ENCODE measurements at places on chromosomes 11 and 22. TPM values are rescaled to one million over a fixed set of nuclear protein-coding genes. Genes with fewer than 3 reads are reported as not detected.

Gene GLYAT
- total RNA-seq = not detected

Gene TMEM191B
- 0.28 TPM for total RNA-seq

Gene SNRPD3
- total RNA-seq = 165 TPM

Gene ABCC8
- not detected for total RNA-seq

Gene NUP160
- total RNA-seq = 32.5 TPM

Gene CTSW
- total RNA-seq = not detected

Gene PKDREJ
- not detected for total RNA-seq

All from nasal cavity respiratory epithelium epithelial cell of viscerocranial mucosa (primary cell).